ENCODE measurements at places on chromosomes 11 and 22.

DNA sequence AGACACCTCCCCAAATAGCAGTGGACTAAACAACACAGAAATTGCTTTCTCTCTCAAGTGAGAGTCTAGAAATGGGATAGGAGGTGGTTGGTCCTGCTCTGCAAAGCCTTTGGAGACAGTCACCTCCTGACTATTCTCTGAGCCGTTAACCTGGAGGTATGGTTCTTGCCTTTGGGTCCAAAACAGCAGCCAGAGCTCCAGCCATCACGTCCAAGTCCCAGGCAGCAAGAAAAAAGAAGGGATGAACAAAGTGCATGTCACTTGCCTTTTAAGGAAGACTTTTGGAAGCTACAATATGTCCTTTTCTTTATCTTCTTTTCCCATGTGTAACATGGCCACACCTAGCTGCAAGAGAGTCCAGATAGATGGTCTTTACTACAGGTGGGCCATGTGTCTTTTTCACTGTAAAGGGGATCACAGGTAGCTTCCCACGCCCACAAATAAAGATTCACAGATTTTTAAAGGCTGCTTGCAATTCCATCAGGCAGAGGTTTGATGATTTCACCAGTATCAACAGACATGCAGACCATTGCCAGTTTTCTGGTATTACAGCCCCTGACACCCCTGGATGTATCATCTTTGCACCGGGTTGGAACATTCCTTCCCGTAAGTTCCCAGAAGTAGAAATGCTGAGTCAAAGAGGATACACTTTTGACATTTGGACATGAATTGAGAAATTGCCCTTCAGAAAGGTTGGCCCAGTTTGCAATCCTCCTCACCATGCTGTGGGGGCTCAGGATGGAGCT is 66.0 kb downstream of the MYEOV start:
- no peak for DNase-seq

GRCh38 chr11:1864231-1864630 is 11.3 kb downstream of the LSP1 start:
- no peak for DNase-seq

DNA sequence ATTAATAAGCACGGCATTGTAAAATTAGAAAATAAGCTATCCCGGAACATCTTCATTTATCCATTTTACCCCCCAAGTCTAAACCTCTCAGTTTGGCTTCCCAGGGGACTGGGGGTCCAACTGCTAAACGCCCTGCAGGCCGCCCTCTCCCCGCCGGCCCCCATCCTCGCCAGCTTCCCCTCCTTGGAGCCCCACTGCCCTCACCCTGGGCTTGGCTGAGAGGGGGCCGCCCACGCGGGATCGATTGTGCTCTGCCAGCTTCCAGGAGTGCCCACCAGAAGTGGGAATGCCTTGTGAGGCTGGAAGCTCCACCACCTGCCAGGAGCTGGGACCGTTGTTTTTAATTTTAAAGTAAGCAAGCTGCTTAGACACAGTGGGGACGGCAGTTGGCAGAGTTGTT is 353.5 kb downstream of the TBC1D22A start:
- DNase-seq, result no peak

DNA sequence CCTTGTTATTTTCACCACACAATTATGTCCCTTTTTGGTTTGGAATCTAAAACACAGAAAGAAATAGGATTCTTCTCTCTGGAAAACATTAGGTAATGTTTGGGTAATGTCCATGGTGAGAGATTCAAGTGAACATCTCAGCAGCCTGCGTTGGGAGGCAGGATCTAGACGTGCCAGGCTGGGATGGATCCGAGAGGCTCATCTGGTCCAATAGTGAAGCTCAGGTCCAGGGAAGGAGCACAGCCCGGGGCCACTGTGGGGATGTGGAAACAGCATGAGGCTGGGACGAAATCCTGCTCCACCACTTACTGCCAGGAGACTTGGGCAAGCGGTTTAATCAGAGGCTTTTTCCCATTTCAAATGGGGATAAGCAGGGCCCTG is 109.9 kb downstream of the CSNK2A3 start:
- DNase-seq, result no peak

DNA sequence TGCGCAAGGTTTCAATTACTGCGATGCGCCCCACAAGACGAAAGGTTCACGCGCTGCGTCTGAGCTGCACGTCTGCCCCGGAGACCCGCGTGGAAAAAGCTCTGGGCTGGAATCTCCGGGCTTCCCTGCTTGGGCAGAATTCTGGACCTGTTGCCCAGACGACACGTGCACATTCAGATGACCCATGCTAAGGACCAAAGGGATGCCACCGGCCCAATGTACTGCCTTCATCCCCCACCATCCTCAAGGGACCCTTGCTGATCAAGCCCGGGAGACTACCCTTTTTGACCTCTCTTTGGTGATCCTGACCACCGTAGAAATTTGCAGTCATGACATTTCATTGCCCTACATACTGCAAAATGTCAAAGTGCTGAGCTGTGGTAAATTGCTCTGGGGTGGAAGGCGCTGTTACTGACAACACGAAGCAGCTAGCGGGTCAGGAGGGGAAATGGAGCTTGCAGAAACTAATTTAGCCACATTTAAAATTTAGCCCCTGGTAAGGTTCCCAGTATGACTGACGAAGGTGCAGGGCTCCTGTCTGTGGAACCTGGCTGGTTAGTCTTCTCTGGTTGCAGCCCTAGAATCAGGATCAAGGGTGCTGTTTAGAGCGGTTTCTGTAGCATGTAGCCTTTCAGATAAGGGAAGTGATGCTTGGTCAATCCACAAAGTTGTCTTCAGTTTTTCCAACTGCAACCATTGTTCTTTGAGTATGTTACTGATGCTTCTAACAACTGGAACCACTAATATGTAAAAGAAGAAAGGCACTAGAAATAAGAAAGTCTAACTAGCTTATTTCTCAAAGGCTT is 81.9 kb downstream of the PRR5L start:
- DNase-seq, result no peak

DNA sequence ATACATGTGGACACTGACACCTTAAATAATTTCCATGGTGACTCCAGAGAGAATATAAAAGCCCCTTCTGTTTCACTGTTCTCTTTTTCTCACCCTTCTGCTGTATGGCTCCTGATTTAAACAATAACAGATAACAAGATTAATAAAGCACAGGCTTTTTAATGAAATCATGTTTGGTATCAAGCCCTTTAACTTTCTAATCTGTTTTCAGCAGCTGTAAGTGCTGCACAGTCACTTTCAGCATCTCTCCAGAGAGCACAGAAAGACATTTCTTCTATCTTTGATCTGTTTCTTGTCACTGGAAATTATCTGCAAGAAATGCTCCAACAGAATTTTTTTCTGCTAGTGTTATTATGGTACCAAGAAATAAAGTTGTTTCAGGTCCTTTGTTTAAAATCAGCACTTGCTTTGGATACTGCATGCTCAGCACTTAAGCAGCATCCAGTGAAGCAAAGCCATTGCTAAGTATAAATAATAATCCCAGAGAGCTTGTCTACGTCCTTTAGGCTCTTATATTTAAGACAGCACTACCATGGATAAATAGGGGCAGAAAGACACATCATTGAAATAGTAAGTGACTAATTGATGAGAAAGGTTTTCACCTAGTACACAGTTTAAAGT is 134.2 kb upstream of the CARD18 start:
- no peak for DNase-seq

DNA sequence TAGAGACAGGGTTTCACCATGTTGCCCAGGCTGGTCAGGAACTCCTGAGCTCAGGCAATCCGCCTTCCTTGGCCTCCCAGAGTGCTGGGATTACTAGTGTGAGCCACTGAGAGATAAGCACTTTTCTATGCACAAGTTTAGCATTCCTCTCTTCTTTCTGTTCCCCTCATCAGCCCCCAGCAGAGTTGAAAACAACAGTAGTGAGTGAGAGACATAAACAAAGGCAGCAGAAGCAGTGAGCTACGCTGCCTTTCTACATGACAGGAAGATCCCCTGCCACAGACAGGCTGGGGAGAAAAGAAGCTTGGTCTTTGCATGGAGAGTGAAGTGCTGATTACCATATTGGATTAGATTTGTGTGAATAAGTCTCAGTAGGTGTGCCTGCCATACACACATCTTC is 392.0 kb upstream of the KIRREL3 start:
- DNase-seq, result no peak

DNA sequence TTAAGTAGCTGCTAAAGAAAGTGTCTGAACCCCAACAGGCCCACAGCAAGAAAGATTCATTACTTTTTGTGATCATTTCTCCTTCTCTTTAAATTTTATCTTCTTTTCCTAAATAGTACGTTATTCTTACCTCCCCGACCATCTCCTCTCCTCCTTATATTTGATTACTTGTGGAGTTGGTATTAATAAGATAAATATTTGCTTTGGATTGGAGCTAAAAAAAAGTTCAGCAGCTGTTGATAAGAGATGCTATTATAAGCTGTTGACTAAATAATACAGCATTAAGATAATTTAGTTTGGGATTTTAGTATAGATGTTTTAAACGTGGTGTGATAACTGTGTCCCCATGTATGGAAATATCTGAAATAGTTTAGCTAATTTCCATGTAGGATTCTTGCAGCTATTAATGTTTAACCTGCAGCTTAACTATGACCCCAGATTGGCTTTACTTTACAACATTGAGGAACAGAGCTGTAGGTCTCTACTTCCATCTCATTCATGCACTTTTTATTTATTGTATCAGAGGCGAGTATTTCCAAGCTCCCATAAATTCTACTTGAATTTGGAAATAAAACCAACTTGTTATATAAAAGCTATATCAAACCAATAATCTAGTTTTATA is 37.8 kb downstream of the ZNF143 start:
- no peak for DNase-seq

- peak; percentile 21 for DNase-seq
Observed at GRCh38 chr11:11618973-11619435, 2.8 kb downstream of the GALNT18 start.

GRCh38 chr22:40036591-40037225 is 42.0 kb downstream of the FAM83F start:
- peak; percentile 78 for DNase-seq

- DNase-seq, result peak; percentile 59
Observed at GRCh38 chr22:44455151-44455962, 42.7 kb downstream of the RTL6 start.

DNA sequence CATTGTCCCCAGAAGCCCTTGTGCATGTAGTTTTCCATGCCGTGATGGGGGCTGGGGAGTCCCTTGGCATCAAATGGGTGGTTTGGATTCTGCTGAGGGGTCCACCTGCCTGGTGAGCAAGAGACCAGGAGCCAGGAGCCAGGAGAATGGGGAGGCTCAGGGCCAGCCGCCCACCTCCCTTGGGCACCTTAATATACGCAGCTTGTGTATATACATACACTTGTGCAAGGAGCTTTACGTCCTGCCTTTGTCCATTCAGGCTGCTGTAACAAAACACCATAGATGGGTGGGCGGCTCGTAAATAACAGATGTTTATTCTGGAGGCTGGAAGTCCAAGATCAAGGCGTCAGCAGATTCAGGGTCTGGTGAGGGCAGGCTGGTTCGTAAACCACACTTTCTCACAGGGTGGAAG is 62.5 kb downstream of the SMIM38 start:
- no peak for DNase-seq

DNA sequence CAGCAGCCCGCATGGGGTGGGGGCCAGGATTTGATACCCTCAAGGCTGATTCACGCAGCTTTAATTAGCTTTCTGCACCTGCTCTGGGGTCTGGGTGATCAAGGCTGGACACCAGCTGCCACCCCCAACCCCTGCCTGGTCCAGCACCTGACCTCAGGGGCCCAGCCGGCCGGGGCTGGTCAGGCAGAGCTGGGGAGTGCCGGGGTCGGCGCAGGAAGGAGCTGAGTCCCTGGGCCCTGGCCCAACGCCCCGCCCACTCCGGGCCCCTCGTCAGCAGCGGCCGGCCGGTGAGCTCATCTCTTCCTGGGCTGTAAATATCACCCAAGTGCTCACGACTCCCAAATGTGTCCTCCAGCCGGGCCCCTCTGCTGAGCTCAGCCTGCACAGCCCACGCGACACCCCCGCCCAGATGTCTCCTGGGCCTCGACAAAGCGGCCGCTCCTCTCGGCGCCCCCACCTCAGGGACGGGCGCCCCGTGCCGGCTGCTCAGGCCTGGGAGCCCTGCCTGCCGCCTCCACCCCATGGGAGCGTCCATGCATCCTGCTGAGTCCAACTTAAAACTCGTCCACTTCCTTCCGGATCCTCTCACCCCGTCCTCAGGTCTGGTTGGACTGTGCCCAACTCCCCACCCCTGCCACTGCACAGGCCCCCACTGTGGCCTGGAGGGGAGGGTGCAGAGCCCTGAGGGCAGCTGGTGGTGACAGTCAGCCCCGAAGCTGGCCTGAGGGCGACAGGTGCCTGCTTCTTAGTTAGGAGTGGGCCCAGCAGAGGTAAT is 29.0 kb downstream of the RTN4R start:
- no peak for DNase-seq

- DNase-seq, result no peak
Observed at GRCh38 chr11:117868815-117869561, 7.5 kb downstream of the FXYD6 start.

GRCh38 chr11:128453444-128454336 is 133.7 kb downstream of the ETS1 start:
- DNase-seq, result no peak

GRCh38 chr11:118374729-118375128 is 15.3 kb downstream of the UBE4A start:
- DNase-seq, result no peak

- no peak for DNase-seq
Observed at GRCh38 chr11:22449441-22449840, 111.3 kb downstream of the SLC17A6 start.

DNA sequence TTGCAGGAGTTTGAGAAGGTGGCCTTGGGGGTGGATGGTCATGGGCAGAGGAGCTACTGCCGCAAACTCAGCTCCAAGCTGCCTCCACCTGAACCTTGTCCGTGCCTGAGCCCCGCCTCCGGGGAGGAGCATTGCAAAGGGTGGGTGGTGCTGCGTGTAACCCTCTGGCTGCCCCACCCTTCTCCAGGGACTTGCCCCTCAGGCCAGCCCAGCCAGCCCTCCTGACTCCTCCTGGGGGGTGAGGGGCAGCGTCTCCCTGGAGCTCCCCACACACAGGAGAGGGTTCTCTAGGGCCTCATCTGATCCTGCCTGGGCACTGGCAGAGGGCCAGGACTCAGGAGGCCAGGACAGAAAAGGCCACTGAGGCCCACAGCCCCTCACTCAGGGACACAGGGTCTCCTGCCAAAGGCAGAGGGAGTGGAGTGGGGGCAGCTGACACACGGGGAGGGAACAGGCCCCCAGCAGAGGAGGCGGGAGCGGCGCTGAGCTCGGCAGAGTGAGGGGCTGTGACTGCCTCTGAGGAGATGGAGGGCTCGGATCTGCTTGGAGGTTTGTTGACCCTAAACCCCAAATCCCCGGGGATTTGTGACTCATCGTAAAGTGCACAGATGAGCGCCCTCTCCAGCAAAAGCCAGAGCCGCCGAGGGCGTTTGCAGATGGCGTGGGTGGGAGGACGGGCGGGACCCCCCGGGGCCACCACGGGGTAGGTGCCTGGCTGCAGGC is 12.8 kb downstream of the BRSK2 start:
- DNase-seq, result peak; percentile 22

DNA sequence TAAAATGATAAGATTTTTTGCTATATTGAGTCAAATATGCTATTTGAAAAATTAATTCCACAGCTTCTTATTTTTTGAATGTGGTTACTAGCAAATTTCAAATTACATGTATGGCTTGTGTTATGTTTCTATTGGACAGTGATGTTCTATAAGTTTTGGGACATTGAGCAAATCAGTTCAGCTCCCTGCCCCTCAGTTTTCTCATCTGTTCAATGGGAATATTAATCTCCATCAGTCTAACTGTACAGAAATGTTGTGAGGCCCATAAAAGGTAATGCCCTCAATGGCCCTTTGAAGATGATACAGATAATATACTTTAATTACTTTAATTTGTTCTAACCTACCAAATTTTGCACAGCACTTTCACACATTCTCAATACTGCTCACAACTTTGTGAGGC is 15.2 kb downstream of the WT1 start:
- no peak for DNase-seq

- peak; percentile 98 for DNase-seq
Observed at GRCh38 chr22:26672590-26673468, 15.4 kb downstream of the MIAT start.
